ENCODE measurements at places on chromosomes 11 and 22. TPM values are rescaled to one million over a fixed set of nuclear protein-coding genes. Genes with fewer than 3 reads are reported as not detected.

- no peak for DNase-seq
Measured at GRCh38 chr11:103069367-103069766, 22.6 kb downstream of the DCUN1D5 start.

DNA sequence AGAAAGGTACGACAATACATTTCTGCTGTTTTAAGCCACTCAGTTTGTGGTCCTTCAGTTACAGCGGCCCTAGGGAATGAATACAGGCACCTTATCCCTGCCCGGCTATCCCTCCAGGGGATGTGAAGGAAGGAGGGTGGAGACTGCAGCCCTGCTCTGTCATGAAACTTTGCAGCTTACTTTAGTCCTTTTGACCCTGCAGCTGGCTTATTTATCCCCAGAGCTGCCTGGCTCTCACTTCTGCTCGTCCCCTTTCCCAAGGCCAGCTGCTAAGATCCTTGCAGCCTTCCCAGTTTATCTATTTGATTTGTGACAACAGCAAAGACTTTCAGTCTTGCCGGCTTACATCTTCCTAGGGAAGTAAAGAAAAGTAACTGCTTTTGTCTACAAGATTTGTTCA lies 55.2 kb downstream of the SC5D start:
- no peak for DNase-seq

DNA sequence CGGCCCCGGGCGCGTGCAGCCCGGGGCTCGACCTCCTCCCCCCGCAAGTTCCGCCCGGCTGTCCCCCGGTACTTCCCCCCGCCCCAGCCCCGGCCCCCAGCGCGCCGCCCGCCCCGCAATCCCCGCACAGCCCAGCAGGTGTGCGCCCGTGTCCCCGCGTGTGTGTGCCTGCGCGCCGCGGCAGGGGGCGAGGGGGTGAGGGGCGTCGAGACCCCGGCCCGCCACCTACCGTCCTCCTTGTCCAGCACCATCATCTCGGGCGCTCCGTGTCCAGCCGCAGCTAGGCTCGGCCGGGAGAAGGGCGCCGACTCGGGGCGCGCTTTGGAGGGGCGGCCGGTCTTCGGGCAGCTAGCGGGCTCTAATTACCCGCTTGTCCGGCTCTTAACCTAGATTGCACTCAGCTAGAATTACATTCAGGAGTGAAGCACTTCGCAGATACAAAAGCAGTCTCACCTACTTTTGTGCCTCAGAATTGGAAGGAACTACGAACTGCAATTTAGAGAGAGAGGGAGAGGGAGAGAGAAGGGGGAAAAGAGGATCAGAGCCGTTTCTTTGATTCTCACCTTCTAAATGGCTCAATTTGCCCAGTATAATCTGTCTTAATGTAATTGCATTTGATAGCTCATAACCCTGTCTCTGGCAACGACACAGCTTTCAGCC lies 439 bp downstream of the LMO1 start:
- no peak for DNase-seq

DNA sequence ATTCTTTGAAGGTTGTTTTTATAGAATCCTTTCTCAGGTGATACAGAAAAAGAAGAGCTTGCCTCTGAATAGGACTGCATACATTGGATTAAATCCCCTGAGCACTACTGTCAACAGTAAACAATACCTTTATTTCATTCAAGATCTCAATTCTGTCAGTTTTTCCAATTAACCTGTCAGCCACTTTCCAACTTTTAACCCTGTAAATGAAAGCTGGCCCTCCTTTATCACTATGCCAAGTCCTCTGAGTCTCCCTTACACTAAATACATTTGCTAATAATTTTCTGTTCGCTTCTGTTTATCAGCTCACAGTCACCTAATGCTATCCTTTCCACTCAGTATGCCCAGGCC lies 213.7 kb upstream of the ARHGAP42 start:
- DNase-seq: no peak

GRCh38 chr11:126357969-126358762 lies 2.7 kb downstream of the ST3GAL4 start:
- peak; percentile 60 for DNase-seq

DNA sequence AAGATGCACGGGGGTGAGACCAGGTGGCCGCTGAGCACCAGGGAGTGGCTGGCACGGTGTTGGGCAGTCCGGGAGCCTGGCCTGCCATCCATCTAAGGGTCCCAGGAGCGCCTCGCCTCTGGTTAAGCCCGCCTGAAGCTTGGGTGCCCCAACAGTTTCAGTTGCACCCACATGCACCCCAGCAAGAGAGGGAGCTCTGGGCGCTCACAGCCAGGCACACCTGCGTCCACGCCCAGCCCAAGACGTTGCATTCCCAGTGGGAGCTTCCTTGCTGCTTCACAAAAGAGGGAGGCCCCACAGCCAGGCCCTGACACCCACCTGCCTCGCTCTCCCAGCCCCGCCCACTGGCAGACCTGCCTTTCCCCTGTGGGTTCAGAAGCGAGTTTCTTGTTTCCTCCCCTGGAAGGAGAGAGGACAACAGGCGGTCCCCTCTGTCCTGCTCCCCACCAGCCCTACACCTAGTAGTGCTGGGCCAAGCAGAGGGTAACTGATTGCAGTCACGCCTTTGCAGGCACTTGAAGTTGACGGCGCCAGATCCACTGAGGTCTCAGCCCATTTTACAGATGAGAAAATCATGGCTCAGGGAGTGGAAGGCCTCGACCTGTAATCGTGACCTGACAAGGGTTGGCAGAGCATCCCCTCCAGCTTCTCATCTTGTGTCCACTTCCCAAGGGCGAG lies 35.4 kb downstream of the OSBPL5 start:
- DNase-seq: no peak

DNA sequence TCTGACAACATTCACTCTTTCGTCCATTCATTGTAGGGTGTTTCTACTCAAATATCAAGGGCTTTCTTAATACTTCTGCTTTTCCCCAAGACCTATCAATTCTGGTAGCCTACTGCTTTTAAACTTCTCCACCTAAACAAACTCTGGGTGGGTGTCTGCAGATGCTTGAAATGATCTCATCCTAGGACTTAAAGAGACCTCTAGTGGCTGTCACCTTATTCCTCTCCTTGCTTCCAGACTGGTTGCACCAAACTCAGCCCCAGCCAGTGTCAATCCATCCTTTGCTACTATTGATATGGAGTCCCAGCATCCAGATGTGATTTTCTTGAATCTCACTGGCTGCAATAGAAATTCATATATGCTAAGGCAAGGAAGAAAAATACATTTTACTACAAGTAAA lies 274.7 kb downstream of the NXPE2 start:
- DNase-seq: no peak

DNA sequence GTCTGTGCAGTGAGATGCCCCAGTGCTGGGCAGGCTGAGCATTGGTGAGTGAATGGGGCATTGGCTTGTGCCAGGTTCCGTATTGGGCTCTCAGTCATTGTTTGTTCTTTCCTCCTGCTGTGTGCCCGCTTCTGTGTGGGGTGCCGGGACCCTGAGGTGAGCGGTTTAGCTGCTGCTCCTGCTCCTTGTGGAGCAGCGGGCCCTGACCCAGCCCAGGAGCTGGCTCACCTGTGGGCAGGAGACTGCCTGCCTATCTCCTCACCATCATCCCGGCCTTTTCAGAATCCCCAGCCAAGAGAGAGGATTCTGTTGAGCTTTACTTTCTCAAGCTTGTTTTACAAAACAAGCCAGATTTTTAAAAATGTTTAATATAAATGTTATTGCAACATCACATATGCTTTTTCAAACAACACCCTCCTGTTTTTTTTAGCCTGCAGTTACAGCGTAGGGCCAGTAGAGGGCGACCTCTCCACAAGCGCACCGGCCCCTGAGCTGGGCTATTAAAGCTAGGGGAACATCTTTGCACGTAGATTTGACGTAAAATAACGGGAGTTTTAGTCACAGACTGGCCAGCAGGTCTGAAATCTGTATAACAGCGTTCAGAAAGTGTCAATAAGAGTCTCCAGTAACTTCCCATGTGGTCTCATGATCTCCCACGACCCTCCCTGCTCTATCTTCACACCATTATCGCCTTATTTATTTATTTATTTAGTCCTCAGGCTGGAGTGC lies 25.1 kb upstream of the RELT start:
- peak; percentile 58 for DNase-seq

DNA sequence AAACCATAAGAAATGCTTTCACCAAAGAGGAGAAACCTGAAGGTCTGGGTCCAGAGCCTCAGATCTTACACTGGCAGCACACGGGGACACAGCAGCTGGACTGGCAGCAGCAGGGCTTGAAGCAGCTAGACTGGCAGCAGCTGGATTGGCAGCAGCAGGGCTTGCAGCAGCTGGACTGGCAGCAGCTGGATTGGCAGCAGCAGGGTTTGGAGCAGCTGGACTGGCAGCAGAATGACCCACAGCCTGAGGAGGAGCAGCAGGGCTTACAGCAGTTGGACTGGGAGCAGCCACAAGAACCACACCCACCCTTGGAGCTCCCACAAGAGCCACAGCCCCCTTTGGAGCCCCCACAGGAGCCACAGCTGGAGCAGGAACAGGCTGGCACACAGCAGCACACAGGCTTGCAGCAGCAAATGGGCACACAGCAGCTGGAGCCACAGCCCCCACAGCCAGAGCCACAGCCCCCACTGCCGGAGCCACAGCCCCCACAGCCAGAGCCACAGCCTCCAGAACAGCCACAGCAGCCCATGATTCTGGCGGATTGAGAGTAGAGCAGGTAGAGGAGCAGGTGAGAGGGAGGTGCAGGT lies at the start of gene KRTAP5-11:
KRTAP5-11 (minus strand) TSS at position 567 of the 587 bp plus-strand sequence; CDS start at position 529, 38 bp downstream.
- no peak for DNase-seq

HOATZ gene
- not detected for total RNA-seq

NOX4 gene
- total RNA-seq: 0.24 TPM

SEPTIN3 gene
- 0.29 TPM for total RNA-seq

MMP10 gene
- 0.24 TPM for total RNA-seq

SAA2 gene
- 0.20 TPM for total RNA-seq

Data from RPMI7951 (cell line).